Fibroblast of skin of abdomen (primary cell): ENCODE measurements at places on chromosomes 16 and 17.

DNA sequence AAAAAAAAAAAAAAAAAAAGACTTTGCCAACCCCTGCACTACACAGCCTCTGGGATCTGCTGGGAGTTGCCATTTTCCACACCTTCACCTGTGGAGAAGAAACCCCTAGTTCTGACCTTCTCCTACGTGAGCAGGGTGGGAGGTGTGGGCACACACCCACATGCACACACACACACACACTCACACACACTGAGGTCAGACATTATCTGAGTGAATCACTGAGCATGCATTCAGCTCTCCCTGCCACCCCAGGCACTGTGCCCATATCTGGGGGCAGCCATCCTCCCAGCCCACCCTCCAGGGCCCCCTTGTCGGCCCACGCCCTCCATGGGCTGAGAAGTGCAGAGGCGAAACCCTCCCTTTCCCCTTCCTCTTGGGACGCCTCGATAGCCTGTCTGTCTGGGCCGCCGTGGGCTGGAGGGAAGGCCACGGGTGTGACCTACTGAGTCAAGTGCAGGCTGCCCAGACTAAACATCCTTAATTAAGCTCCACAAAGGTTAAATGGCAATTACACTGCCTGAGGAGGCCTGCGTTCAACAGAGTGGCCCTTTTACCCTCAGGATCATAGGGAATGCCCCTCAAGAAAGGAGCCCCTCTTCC, 143.8 kb downstream of the C16orf95 start:
- no peak for DNase-seq

GRCh38 chr16:17278988-17279387, 191.8 kb downstream of the XYLT1 start:
- no peak for DNase-seq

DNA sequence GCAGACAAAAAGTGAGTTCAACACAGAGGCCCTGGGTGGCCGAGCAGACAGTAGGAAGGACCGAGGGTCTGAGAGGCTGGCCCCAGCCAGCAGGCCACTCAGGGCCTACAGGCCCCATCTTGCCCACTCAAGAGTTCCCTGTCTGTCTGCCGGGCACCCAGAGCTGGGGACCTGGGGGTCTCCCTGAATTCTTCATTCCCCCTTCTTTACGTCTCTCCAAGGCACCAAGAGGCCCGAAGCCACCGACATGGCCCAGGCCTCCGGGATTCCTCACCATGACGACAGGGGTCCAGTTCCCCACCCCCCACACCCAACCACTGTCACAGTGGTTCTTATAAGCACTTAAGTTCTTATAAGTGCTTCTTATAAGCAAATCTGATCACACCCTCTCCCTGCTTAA, 49.2 kb downstream of the NOS2 start:
- no peak for DNase-seq

- DNase-seq: no peak
Observed at GRCh38 chr17:14481664-14482063, 180.8 kb downstream of the HS3ST3B1 start.

DNA sequence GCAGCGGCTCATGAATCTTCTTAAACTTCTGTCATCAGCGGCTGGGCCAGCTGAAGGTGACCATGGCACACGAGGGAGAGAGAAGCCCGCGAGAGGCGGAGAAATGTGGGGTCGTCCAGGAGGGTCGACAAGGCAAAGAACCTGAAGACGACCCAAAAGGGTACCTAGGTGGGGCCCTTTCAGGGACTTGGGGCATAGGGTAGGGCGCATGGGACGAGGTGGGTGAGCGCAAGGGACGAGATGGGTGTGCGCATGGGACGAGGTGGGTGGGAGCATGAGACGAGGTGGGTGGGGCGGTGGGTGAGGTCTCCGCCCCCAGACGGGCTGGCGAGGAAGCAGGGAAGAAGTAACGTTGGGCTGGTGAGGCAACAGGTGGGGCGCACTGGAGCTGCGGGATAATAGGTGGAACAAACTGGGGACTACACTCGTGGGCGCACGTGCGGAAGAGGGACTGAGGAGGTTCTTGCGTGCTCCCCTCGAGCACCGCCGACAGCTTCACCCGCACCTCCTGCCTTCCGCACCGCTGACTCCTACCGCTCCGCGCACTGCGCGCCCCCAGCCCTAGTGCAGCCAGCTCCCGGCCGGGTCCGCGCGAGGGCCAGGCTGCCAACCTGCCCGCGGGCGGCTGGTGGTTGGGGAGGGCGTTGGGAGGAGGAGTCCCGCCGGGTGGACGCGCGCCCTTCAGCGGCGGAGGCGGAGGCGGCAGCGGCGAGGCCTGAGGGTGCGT, 23.2 kb upstream of the CRYM start:
- peak; percentile 58 for DNase-seq

- no peak for DNase-seq
Observed at GRCh38 chr16:49460786-49461470, 87.3 kb downstream of the C16orf78 start.

DNA sequence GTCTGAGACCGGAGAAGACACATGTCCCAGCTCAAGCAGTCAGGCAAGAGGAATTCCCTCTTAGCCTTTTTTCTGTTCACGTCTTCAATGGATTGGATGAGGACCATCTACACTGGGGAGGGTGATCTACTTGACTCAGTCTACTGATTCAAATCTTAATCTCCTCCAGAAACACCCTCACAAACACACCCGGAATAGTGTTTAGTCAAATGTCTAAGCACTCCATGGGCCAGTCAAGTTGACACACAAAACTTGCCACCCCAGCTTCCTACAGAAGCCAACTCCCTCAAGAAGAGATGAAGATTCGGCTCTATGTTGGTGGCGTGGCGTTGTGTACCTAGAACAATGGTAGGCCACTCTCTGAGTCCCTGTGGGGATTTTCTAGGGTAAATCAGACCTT, 22.5 kb upstream of the NKD1 start:
- no peak for DNase-seq

DNA sequence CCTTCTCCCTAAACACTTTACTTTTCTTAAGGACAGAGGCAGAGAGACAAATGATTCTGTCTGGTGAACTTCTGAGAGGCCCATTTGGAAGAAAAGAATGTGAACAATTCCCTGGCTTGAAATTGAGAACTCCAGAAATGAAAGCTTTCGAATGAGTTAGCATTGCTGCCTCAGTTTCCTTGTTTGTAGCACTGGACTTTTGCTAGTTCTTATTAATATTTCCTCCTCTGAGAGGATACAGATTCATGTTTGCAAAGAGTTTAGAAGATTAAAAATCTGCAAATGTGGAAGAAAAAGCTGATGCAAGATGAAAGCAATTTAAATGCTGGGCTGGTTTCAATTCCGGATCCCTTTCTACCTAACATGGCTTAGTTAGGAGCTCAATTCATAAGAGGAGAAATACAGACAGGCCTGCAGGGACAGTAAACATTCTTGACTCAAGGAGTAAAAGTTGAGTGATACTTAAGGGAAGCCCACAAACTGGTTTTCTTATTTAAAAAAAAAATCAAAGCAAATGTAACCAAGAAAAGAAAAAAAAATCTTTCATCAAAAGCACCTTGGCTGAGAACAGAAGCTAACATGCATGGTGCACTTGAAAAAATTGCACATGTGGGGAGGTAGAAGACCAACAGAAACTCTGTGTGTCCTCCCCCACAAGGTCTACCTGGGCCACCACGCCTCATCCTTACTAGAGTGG, 27.1 kb downstream of the HNF1B start:
- peak; percentile 71 for DNase-seq
